Thoracic aorta (tissue), 2 donors: ENCODE measurements at places on chromosomes 1 and 21.

- no peak for DNase-seq
Observed at GRCh38 chr1:208171616-208172422, 72.4 kb downstream of the PLXNA2 start.

DNA sequence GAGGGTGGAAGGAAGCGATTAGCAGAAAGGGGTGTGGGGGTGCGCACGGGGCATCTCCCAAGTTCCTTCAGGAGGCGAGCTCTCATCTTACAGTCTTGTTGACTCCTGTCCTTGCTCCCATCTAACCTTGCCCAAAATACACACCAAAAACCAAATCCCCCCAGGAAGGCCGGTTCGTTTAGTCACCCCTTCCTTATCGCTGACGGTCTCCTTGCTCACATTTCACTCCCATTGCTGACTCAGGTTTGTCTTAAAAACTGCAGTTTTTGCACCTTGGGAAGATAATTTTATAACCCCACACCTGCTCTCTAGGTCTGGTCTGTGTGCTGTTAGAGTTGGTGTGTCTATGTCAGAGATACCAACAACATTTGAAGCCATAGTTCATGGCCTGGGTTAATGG lies 68.1 kb upstream of the F3 start:
- DNase-seq = no peak

DNA sequence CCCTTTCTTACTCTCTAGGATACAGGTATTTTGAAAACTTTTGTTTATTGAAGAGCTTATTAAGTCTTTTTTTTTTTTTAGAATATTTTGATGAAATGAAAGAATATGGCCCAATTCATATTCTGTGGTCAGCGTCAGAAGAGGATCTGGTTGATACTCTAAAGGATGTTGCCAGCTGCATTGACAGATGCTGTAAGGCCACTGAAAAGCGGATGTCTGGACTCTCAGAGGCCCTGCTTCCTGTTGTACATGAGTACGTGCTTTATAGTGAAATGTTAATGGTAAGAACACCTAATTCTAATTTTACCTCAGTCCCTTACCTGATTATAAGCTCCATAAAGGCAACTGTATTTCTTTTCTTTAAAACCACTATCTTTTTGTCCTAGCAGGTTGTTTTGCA lies 37.1 kb downstream of the SNX7 start:
- no peak for DNase-seq

- no peak for DNase-seq
Observed at GRCh38 chr1:233549917-233550316, 64.0 kb upstream of the KCNK1 start.

DNA sequence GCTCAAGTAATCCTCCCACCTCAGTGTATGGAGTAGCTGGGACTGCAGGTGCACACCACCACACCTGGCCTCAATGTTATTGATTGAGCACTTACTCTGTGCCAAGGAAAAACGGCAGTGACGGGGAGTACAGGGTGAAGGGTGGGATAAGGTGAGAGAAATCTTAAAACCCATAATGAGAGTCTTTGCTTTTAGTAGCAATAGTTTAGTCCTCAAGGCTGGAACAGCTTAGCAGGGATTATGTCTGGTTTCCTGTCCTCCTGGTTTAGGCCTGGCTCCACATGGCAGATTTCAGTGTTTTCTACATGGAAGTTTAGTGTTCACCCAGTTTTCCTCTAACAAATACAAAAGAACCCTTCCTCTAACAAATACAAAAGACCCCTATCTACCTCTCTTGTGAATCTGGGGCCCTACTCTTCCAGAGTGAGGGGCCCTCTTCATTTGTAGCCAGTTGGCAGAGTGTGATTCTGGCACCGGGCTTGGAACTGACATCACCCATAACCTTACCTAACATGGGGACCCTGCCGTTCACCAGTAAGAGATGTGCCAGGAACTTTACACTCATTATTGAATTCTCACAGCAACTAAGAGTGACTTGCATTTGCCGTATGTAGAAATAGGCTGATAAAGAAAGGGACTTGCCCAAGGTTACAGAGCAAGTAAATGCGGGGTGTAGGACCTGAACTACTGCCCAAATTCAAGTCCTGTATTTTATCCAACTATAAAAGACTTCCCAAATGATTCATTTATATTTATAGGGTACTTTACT lies 6.9 kb downstream of the ZNF691 start:
- DNase-seq = no peak

- no peak for DNase-seq
Observed at GRCh38 chr1:909861-910310, 13.8 kb upstream of the SAMD11 start.

DNA sequence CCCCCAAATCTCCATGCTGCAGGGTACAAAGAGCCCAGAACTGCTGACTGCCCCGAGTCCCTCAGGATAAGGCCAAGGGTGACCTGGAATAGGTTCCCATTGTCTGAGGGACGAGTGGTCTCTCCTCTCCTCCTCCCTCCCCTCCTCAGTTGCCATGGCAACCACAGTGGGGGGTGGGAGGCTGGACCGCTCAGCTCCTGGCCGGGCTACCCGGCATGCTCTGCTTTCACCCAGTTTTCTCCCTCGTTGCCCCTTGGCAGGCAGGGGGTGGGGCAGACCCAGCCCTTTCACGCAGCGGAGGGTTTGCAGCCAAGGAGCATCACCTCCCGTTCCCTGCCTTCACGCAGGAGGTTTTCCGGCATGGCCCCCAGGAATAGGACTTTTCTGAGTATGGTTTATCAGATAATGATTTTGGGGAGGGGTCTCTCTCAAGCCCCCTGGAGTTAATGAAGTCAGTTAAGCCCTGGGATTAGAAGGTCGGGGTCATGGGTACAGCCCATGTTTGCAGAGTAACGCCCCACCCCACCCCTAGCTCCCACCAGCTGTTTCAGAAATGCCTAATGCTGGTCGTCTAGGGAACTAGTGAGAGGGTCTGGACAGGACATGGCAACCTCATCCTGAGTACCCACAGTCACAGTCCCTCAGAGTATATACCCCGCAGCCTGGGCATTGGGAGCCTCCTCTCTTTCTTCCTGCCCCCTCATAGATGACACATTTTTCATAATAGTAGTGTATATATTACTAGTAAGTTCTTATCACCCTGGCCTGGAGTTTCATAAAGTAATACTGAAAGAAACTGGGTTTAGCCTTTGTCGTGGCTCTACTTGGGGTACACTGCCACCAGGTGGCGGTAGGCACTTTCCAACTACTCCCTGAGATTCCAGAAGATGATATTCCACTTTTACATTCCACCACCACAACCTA lies 20.7 kb downstream of the C1QB start:
- DNase-seq = no peak
